ENCODE measurements at places on chromosomes 12 and 14. TPM values are rescaled to one million over a fixed set of nuclear protein-coding genes. Genes with fewer than 3 reads are reported as not detected.

DNA sequence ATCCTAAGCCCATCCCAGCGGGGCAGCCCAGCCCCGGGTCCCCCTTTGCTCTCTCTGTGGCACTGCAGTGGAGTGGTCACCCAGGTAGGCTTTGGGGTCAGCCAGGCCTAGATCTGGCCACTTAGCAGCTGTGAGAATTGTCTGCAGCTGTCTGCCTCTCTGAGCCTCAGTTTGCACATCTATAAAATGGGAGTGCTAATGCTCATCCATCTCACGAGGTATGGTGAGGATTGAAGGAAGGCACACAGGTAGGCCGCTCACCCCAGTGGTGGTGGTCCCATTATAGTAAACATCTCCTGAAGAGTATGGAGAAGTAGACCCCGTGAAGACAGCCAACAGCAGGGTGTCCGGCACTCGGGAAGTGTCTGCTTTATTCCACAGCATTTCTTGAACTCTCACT lies 9.2 kb downstream of the FOXN4 start:
- DNase-seq, result no peak

DNA sequence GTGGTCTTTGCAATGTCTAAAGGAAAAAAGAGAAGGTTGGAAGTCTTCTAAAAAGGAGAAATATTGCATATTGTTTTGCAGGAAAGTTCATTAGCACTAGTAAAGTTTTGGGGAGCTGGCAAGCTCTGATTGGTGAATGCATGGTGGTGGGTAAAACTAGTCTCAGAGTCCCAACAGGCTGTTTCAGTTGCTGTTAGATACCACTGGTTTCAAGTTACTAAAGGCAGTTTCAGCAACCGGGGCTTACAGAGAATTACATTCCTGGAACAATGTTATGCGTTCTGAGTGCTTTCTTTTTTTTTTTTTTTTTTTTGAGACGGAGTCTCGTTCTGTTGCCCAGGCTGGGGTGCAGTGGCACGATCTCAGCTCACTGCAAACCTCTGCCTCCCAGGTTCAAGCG lies 208.2 kb downstream of the EPS8 start:
- DNase-seq, result no peak

- peak; percentile 87 for DNase-seq
These were observed 8.6 kb upstream of the KRT8 start for GRCh38 chr12:52913431-52913821.

DNA sequence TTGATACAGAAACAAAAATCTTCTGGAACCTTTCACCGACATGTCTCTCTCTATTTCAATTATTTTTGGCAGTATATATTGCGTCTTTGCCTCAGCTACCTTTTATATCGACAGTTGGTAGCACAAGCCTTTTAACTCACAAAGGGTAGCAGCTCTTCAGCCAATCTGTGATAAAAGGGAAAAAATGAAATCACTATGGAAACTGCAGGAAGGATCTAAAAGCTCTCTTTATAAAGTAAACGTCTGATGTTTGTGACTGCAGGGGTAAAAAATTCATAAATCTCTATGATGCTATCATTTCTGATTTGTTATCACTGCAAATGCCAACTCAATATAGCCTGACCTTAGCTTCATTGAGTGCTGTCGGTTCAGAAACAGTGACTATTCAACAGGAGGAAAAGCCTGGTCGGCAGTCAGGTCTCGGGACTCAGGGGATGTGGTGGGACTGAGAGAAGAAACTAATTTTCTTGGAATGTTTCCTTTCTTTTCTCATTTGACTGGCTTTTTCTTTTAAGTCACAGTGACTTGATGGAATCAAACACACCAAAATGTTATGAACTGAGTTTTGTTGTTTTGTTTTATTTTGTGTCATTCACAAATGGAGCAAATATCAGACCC lies 5.9 kb upstream of the RMST start:
- no peak for DNase-seq

DNA sequence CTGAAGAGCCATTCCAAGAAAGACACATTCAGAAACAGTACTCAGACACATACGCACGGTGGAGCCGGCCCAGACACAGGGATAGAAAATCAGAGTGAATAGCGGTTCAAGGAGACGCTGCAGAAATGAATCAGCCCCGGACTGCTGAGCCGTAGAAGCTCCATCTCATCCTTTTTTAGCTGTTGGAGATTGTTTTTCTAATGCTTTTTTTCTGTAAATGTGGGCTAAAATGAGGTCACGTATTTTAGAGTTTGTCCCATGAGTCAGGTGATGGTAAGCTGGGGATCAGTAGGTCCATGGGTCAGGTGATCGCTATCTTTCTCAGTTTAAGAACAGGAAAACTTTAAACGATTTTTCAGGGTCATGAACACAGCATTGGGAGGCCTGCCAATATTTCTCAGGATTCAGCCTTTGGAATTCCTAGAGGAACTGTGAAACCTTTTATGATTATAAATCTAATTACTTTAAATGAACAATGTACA lies 202.4 kb downstream of the ITPR2 start:
- no peak for DNase-seq

GRCh38 chr14:72926292-72927028 lies at the start of gene DCAF4:
Gene DCAF4, plus strand, starts transcription at chr14:72926464. Its CDS starts 11,515 bp downstream, at chr14:72937979.
- peak; percentile 93 for DNase-seq

DNA sequence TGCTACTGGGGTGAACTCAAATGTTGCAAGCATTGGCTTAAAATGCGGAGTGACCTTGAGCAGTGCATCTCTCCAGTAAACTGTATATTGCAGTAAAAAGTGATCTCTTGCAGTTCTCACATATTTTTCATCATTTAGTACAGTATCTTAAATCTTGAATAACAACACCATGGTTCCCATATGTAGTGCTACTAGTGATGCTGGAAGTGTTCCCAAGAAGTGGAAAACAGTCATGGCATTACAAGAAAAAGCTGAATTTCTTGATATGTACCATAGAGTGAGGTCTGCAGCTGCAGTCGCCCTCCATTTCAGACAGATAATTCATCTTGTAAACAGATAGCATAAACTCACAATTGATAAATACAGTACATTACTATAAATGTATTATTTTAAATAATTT lies 42.9 kb upstream of the TSPAN8 start:
- DNase-seq, result no peak

- DNase-seq, result peak; percentile 67
These were observed 6.4 kb downstream of the SLC2A13 start for GRCh38 chr12:40099423-40099853.

DNA sequence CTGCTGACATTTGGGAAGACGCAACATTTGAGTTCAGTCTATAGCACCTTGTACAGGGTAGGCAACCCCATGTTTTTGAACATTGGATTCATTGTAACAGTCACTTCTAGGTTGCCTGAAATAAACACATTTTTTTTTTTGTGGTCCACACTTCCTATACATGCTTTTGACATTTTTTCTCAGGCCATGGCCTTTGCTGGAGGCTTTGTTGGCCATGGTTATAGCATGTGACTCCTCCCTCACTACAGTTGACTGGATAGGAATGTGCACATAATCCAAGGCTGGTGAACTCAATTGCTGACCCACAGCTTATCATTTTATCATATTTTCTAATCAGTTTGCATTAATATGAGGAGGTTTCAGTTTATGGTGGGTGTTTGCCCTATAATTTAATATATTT lies 60.6 kb downstream of the TMEM117 start:
- DNase-seq, result no peak

- DNase-seq, result no peak
These were observed 87.0 kb downstream of the TESC start for GRCh38 chr12:117011988-117012805.

DNA sequence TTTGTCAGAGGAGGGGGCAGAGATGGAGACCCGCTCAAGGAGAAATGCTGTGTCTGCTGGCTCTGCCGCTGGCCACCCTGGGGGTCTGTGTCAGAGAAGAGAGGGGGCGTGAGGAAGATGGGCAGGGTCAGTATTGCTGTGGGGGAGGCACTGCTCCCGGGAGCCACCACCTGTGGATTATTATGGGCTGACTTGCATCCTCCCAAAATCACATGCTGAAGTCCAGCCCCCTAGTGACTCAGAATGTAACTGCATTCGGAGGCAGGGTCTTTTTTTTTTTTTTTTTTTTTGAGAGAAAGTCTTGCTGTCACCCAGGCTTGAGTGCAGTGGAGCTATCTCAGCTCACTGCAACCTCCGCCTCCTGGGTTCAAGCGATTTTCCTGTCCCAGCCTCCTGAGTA lies 12.3 kb downstream of the ABCD4 start:
- DNase-seq, result peak; percentile 12

SLCO1C1 gene
- total RNA-seq, result not detected

JAG2 gene
- total RNA-seq, result 10.6 TPM

SDS gene
- total RNA-seq, result not detected

Data from HT-29 (cell line).